Stimulated activated CD4-positive, alpha-beta T cell treated with anti-CD3 and anti-CD28 coated beads, TNF-alpha, amount 100 ng/mL, for 4 hours (primary cell): ENCODE measurements at places on chromosomes 1 and 21.

- DNase-seq: no peak
Measured at GRCh38 chr1:15605398-15606383, 11.6 kb upstream of the DDI2 start.

GRCh38 chr1:23563755-23564374, 4.6 kb upstream of the ID3 start:
- no peak for DNase-seq

DNA sequence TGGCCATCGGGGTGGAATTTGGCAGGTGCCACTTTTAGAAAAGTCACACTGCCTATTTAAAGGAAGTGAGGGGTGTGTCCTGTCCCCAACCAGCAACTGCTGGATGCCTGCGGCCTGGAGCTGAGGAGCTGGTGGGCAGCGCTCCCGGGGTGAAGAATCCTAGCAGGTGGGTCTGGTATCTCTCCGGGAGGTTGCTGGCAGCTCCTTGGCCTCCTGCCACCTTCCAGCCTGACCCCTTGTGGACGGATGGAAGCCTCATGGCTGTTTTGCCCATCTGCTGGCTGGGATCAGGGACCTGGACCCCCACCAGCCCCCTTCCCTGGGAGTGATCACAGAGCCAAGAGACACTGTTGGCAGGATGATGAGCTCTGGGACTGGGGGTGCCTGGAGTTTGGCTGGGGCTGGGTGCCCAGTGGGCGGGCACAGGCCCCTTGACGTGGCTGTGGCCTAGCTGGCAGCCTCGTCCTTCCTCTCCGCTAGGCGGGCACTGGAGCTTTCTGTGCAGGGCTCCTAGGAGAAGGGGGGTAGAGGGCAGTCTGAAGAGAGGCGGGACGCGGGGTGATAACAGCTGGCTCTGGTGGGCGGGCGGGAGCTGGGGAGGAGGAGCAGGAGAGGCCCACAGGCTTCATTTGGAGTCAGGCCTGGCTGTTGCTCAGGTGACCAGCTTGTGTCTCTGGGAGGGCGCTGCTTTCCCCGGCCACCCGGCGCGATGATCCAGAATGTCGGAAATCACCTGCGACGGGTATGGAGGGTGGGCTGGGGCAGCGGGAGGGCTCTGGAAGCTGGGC, at the start of gene ACOT11:
ACOT11 (plus strand) TSS at position 628 of the 788 bp plus-strand sequence; CDS start at position 710, 82 bp downstream.
- no peak for DNase-seq

DNA sequence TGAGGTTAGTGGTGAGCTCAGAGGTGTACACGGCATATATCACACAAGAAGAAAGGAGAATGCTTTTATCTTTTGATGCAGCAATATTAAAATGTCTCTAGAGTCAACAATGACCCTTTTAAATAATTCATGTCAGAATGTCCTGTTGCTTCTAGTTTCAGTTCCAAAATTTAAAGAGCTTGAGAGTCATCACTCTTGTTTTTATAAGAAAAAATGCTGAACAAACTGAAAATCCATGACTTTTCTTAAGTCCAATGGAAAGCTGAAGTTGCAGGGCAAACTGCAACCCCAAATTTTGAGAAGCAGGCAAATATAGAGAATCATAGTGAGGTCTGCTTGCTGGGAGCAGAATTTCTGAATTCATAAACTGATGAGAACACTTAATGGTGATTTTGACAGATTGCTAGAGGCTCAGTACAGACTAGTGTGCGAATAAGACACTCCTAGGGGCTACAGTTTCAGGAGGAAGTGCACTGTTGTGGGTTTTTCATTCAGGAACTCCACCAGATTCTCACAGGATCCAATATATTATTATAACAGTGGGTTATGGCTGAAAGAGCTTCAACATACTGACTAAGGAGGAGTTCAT, 135.1 kb downstream of the CLIC6 start:
- DNase-seq: no peak

DNA sequence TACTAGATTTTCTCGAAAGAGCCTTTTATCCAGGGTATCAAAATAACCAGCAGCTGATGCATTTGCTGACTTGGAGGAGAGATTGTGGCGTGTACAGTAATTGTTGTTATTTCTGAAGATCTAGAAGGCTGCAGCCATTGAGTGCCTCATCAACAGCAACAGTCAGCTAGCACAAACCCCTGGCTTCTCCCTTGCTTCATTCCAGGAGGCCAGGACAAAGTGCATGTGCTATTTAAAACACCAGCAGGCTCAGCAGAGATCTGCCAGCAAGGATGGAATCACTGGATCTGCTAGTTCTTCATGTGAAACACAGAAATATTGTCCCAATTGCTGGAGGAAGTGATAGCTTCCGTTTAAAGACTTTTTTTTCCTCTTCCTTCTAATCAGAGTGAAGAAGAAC, 2.8 kb upstream of the NGF start:
- no peak for DNase-seq

- no peak for DNase-seq
Measured at GRCh38 chr1:192489748-192490147, 85.8 kb upstream of the RGS1 start.

DNA sequence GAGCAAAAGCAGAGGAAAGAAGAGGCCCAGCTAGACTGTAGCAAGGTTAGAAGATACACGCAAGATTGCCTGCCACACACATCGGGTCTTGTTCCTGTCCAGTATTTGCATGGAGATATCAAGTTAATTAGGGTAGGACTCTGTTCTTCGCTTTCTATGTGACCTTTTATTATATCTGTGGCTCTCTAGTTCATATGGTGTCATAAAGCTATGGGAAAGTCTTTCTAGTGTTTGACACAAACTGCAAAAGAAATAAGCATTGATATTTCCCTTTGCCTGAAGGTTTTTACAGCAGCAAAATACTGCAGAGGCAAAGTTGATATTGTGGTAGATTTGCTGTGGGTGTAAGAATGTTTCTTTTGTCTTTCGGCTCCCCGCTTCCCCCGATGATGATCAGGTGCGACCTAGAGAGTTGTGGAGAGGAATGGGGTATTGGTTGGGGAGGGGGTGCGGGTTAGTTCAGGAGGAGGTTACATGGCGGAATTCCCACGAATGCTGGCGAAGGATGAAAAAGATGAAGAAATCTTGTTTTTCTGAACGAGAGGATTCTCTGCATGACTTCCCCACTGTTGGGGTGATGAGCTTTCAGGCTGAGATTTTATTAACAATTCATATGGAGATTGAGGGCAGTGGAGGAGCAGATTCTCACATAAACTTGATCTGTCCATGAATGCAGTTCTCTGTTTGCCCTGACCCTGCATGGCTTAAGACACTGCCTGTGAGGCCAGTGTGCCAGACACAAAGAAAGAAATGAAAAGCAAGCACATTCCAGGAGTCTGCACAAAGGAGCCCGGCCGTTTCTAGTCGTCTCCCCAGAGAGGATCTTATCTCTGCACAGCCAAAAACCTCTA, 550.2 kb downstream of the USP25 start:
- no peak for DNase-seq

DNA sequence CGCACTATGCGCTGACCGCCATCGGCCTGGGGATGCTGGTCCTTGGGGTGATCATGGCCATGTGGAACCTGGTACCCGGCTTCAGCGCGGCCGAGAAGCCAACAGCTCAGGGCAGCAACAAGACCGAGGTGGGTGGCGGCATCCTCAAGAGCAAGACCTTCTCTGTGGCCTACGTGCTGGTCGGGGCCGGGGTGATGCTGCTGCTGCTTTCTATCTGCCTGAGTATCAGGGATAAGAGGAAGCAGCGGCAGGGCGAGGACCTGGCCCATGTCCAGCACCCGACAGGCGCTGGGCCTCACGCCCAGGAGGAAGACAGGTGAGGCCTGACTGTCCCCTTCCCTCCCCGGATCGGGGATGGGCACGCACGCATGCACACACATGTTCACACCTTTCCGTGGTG, 31.9 kb upstream of the FHAD1 start:
- DNase-seq: no peak

GRCh38 chr1:177306981-177307380, 136.2 kb downstream of the BRINP2 start:
- no peak for DNase-seq

DNA sequence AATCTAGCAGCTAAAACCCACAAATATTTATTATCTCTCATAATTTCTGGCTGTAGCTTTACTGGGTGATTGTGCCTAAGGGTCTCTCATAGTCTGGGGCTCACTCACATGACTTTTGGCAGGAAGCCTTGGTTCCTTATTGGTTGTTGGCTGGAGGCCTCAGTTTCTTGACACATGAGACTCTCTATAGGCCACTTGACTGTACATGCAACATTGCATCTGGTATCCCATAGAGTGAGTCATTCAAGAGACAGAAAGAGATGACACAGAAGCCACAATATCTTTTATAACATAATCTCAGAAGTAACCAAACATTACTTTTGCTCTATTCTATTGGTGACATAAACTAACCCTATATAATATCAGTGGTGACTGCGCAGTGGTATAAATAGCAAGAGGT, 128.5 kb upstream of the HNRNPU start:
- no peak for DNase-seq

GRCh38 chr1:61930116-61930645, 187.9 kb downstream of the PATJ start:
- no peak for DNase-seq

DNA sequence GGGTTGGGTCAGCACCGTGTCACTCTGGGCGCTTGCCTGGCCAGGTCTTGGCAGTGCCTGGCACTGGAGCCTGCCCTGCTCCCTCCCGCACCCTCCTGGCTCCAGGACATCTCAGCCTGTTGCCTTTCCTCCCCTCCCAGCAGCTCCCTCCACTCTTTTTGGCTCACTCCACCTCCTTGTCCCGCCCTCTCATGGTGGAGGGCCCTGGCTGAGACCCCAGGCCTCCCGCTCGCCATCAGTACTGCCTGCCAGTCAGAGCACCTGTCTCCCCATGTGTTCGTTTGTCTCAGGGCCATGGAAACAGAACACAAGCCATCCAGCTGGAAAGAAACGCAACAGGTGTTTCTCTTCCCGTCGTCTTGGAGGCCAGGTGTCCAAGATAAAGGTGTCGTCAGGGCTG, 61.0 kb downstream of the B3GALT5 start:
- DNase-seq: no peak

DNA sequence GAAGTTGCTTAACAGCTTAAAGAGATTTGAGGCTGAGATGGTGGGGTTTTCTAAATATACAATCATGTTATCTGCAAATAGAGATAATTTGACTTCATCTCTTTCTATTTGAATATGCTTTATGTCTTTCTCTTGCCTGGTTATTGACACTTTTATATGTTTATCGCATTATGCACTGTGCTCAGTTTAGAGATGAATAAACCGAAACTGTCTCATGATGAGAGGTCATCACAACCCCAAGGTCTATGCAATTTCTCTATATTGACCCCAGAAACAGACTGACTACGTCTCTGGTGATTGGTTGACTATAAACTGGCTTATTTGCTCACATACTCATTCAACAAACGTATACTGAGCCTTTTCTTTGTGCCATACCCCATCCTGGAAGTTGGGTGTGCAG, 117.9 kb upstream of the NRIP1 start:
- DNase-seq: no peak

GRCh38 chr1:154265586-154265985, 6.8 kb upstream of the HAX1 start:
- no peak for DNase-seq

DNA sequence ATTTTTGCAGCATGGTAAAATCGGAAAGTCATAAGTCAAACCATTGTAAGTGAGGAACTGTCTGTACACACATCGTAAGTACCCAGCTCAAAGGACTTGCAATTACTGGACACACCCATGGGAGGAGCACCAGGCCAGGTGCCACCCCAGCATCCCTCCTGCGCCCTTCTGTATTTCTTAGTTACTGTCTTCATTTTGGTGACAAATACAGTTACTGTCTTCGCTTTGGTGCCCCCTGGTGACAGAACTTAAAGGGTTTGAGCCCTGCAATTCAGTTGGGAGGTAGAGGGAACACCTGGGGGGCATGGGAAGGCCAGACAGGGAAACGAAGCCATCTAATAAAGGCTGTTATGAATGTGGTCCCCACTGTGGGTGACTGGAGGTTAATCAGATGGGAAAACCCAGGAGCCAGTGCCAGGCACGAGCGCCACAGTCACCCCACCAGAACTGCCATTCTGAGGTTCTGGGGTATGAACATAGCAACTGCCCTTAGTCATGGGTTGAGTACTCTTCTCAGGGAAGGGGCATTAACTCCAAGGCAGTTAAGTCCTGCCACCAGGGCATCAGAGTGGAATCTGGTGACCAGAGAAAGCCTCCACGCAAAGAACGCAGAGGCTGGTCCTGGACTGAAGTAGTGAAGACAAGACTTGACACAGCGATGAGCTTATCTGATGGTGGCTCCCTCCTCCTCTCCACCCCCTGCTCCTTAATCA, 612.9 kb downstream of the PTPRU start:
- no peak for DNase-seq

DNA sequence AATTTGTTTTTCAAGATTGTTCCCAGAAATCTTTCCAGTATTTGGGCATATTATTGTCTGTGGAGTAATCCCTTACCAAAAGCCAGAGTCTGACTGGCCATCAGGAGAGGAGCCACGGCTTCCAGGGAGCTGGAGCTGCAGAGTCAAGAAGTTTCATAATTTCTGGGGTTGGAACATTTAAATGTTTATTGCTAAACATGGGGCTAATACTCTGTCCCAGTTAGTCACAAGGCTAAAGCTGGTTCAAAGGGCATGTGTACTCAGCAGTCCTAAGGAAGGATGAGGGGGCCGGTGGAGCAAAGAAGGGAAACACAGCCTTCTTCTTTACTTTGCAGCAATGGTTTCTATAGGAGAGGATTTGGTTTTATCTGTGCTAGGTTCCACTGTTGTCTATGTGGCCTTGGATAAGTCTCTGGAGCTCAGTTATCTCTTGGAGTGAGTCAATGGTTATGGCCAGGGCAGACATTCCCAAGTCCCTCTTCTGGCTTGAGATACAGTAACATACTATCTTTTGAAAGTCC, 9.5 kb downstream of the DENND2D start:
- no peak for DNase-seq

GRCh38 chr21:44058652-44058964, 46.5 kb downstream of the TRAPPC10 start:
- no peak for DNase-seq

DNA sequence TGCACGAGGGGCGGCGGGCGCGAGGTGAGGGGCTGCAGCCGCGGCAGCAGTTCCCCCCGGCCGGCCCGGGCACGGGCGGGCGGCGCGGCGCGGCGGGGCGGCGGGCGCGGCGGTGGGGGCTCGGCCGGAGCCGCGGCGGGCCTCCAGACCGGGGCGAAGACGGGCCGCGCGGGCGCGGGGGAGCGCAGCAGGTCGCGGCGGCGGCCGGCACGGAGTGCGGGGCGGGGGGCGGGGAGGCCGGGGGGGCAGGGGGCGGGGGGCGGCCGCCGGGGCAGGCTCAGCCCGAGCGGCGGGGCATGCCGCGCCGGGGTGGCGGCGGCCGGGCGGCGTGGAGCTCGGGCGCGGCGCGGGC, 311 bp downstream of the IRF2BP2 start:
- DNase-seq: no peak

DNA sequence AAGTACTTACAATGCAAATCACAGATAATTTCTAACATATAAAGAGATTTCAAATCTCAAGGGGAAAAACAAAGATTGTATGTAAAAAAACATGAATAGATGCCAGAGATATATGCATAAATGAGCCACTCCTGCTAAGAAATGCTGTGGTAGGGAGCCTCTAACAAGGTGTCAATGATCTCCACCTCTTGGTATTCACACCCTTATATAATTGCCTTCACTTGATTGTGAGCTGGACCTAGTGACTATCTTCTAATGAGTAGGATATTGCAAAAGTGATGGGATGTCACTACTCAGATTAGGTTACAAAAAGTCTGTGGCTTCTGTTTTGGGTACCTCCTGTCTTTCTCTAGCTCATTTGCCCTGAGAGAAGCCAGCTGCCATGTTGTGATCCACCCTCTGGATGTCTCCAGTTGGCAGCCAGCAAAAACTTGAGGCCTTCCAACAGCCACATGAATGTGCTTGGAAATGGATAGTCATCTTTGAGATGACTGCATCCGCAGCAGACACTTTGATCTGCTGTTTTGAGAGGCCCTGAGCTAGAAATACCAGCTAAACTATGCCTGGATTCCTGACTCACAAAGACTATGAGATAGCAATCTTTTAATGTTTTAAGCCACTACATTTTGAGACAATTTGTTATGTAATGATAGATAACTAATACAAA, 196.1 kb upstream of the FGGY start:
- no peak for DNase-seq
